DMS53 (cell line): ENCODE measurements at places on chromosomes 4 and X.

DNA sequence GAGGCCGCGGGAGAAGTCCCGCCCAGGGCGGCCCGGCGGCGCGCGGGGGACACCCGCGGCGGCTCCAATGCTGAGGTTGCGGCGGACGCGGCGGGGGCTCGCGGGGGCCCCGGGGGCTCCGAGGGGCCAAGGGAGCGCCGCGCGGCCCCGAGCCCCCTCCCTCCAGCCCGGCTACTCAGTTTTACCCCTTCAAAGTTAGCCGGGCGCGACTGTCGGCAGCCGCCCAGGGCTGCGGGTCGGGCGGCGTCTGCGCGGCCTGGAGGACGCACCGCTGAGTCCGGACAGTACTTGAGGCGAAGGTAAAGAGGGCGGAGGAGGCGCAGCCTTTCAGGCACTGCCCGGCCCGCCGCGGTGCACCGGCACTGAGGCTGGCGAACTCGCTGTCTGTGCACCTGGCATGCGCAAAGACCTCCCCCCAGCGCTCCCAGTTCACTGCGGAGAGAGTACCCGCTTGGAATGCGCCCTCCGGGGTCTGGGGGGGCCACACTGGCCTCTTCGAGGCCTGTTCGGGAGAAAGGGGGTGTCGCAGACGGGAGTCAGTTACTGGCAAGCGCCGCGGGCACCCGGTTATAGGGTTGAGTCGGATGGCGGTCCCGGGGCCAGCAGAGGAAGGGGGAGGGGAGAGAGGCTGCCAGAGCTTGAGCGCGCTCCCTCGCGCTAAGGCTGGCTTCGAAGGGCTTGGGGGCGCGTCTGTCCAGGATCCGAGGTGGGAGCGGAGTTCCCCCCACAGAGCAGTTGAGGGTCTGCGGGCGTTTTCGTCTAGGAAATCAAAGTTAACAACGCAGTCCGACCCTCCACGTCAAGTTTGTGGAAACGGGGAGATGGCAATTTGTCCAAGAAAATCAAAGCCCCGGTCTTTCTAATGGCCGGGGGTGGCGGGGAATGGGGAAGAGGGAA is 1.1 kb downstream of the PCDH19 start:
- peak; percentile 45 for DNase-seq

DNA sequence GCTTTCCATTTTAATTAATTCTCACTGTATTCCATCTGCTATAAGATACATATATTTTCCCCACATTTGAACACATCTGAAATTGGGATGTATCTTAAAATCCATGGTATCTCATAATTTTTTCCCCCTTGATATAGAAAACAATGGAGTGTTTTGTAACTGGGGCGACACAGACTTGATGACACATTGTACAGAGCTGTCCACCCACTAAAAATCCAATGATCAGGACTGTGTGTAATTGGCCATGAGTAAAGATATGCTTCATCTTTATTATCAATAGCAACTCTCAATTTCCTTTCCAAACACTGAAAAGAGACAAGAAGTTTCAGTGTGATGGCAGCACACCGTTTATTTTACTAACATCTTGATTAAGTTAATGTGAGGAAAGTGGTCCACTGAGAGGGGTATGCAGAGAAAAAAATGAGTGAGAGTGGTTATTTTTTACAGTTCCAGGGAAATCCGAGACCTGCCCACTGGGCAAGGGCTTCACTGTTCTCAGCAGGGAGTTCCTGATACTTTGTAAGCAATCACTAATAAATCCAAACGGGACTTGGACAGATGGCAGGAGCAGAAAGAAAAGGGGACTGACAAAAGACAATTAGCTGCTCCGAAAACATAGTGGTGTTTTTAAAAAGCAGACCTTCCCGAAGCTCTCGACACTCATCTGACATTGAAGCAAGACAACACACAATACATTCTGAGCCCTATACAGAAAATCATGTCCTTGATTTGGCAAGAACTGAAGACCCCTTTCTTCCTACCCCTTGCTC is 149.4 kb downstream of the TSPAN5 start:
- DNase-seq, result no peak

DNA sequence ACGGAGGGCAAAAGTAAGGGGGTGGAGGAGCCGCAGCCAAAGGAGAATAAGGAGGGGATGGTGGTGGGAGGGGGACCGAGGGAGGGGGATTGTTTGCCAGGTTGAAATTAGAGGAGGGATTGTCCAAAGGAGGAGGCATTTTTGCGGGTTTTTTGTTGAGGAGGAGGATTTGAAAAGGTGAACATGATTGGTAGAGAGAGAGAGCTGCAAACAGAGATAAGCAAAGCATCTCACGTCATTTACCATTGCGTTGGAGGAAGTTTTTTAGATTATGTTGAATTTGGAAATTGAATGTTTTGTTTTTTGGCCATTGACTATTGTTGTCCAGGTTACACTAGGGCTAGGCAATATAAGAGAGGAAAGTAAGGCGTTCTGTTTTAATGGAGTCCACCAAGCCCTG is 54.5 kb upstream of the ABCB7 start:
- DNase-seq, result no peak

- DNase-seq, result peak; percentile 73
Measured at GRCh38 chr4:105894660-105895582, at the start of gene NPNT. TSS of gene NPNT (plus strand) at chr4:105895471. CDS start at chr4:105895653, 182 bp downstream.

GRCh38 chrX:16199343-16199742 is 32.1 kb downstream of the MAGEB17 start:
- DNase-seq, result no peak

DNA sequence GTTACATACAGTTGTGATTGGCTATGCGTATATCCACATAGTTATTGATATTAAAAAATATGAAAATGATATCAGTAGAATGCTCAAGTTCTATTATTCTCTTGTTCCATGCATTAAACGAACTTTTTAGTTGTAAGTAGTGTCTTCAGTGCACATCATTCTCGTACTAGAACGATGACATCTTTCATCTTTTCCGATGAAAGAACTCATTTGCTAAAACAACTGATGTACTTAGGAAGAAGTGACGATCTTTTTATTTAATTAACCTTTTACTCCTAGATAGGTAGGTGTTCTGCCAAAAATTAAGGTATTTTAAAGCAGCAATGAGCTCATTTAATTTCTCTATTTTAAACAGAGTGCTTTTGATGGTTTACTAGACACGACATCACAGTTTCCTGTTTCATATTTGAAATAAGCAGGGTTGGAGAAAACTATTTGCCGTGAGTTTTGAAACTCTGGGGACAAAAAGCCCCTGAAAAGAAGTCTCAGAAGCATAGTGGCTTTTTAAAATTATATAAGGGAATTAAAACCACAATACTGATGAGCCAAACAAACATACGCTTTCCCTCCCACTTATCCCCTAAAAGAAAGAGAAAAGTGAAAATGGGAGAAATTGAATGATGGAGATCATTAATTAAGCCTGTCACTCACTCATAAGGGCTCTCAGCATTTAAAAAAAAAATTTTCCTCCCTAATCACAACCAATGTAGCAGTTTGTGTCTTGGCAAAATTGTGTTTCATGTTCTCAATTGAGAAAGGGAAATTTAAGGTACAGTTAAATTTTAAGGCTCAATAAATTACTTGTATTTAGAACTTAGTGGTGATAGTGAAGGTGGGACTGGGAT is 25.6 kb downstream of the SPRY1 start:
- no peak for DNase-seq

GRCh38 chr4:106979476-106979875 is 56.6 kb downstream of the DKK2 start:
- no peak for DNase-seq

GRCh38 chr4:82606622-82607021 is 44.8 kb upstream of the TMEM150C start:
- no peak for DNase-seq

DNA sequence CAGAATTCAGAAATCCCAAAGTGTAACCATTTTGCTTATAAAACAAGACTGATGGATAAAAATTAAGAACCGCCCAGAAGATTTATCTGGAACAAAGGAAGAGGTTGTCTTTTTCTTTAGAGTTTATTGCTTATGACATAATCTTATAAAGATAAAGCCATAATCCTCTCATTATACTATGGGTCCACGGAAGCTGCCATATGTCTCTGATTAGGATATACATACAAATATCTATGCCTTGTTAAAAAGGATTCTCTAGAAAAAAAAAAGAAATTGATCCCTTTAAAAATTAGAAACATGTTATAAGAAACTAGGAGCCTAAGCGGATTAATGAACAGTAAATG is 70.5 kb downstream of the RELL1 start:
- DNase-seq, result no peak

- DNase-seq, result no peak
Measured at GRCh38 chrX:23637187-23637586, 30.1 kb upstream of the PRDX4 start.

- DNase-seq, result no peak
Measured at GRCh38 chr4:88040707-88041106, 33.3 kb downstream of the PKD2 start.

DNA sequence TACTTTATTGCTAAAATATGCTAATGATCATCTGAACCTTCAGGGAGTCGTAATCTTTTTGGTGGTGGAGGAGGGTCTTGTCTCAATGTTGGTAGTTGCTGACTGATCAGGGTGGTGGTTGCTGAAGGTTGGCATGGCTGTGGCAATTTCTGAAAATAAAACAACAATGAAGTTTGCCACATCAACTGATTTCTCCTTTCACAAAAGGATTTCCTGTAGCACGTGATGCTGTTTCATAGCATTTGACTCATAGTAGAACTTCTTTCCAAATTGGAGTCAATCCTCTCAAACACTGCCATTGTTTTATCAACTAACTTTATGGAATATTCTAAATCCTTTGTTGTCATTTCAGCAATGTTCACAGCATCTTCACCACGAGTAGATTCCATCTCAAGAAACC is 19.3 kb downstream of the DDIT4L start:
- no peak for DNase-seq

DNA sequence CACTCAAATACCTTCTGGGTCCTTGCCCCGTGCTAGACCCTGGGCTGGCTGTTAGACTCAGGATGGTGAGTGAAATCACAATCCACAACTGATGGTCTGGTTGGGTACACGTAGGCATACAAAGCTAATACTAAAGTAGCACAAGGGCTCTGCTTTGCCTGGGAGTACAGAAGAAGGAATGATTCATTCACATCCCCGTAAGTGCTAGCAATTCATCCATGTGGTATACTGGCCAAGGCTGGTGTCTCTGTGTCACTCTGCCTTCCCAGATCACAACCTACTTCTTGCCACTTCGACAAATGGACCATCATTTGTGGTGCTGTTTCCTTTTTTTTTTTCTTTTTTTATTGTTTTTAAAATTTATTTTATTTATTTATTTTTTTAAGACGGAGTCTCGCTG is 19.7 kb upstream of the RBM47 start:
- DNase-seq, result no peak

DNA sequence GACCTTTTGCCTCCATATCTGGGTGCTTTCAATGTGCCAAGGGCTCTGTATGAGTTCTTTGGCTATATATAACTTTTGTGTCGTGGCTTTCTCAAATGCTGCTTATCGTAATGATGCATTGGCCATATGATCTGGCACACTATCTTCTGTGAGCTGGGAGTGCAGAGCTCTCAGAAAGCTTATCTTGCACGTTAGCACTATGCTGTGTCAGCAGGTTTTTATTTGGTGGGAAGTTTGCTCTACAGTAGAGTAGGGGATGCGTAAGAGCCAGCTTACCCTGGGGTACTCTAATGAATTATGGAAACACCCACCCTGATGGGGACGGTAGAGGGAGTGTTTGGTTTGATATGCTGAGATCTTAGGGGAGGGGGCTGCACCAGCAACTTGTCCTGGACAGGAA is 119.6 kb downstream of the FAAH2 start:
- DNase-seq, result no peak

DNA sequence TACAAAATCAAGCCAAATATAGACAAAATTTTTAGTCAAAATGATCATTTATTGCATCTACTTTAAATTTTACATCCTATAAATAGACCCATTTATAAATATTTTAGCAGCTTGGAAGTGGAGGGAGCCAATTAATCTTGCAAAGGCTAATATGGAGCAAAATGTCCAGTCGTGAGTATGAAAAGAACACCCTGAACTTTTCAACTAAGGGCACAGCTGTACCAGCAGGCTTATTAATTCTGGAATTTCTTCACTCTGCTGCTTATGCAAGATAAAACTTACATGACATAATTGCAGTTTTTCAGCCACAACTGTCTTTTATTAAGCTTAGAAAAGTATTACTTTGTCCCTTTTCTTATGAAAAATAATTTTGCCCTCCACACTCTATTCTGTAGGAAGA is 22.9 kb upstream of the USP53 start:
- no peak for DNase-seq

DNA sequence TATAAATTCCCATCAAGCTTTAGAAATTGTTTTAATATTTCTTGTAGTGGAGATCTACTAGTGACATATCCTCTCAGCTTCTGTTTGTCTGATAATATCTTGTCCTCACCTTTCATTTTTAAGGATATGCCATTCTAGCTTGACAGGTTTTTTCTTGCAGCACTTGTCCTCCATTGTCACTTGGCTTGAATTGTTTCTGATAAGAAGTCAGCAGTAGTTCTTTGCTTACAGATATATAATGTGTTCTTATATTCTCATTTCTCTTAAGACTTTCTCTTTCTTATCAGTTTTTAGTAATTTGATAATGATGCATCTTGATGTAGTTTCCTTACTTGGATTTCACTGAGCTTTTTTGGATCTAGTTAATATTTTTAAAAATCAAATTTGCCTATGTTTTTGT is 120.6 kb upstream of the NUDT6 start:
- DNase-seq, result peak; percentile 6

GRCh38 chr4:184293552-184293951 is 75.9 kb upstream of the ENPP6 start:
- peak; percentile 91 for DNase-seq

DNA sequence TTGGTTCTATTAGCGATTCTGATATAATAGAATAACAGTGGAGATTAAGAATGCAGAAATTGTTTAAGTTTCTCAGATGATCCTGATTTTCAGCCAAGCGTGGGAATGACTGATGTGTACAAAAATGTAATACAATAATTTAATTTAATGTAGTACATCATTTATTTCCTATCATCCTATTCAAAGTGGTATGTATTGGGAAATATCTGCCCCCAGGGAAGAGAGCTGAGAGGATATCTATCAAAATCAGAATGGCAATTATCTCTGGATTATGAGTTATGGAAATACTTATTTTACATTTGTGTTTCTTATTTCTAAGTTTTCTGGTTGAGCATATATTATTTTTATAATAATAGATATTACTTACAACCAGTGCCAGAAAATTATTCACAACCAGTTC is 3.9 kb downstream of the FABP2 start:
- DNase-seq, result no peak

- no peak for DNase-seq
Measured at GRCh38 chrX:37763400-37763799, 16.5 kb upstream of the CYBB start.

- peak; percentile 9 for DNase-seq
Measured at GRCh38 chr4:19736968-19737756, 514.5 kb upstream of the SLIT2 start.
